Globus pallidus (tissue), 1 donor: ENCODE measurements at places on chromosomes 16 and 17.

DNA sequence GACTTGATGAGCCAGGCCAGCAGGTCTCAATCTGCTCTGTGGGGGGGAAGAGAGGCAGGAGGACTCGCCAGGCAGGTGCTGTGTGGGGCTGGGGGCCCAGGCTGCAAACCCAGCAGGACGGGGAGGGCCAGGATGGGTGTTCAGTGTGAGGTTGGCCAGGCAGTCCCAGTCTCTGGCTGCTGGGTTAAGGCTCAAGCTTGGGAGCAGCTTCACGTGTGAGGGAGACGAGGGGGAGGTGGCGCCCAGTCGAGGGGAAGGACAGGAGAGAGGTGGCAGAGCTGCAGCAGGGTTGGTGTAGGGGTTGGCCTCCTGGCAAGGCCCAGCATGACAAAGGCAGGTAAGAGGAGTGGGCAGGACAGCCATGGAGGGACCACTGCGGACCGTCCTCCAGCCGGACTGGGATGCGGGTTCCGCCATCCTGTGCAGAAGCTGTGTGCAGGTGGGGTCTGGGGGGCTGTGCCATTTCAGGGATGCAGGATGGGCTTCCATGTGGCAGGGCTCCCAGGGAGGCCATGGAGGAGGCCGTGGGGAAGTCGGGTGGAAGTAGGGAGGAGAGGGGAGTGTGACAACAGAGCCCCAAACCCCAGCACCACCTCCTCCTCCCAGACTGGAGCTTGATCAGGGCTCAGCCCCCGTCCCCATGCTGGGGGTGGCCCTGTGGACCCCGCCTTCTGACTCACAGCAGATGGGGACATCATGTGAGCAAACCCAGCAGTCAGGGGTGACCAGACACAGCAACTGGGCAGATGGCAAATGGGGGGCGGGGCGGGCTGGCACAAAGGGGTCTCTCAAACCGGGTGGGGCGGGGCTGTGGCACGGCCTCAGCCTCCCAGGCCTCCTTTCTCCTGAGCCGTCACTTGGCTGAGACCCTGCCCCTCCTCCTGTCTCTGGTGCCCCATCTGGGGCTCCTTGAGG, 2.8 kb downstream of the ADGRG1 start:
- peak; percentile 82 for DNase-seq

GRCh38 chr16:88472069-88472468, 19.0 kb downstream of the ZFPM1 start:
- no peak for DNase-seq

DNA sequence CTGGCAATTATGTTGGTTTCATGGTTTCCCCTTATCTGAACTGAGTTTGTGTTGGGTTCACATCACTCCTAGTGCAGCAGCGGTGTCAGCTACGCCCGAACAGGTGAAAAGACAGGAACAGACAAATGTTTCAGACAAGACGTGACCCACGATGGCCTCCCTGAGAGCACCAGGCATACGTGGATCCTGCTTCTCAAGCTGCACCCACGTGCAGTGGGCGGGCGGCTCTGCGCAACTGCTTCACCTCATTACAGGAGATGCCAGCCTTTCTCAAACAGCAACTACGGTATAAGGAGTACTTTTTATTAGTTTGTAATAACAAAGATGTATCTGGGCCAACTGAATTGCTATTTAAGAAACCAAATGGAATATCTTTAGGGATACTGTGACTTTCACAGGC, 32.8 kb upstream of the SLC38A8 start:
- DNase-seq, result no peak

GRCh38 chr17:75476271-75476671, 19.8 kb downstream of the TMEM94 start:
- DNase-seq, result peak; percentile 78

DNA sequence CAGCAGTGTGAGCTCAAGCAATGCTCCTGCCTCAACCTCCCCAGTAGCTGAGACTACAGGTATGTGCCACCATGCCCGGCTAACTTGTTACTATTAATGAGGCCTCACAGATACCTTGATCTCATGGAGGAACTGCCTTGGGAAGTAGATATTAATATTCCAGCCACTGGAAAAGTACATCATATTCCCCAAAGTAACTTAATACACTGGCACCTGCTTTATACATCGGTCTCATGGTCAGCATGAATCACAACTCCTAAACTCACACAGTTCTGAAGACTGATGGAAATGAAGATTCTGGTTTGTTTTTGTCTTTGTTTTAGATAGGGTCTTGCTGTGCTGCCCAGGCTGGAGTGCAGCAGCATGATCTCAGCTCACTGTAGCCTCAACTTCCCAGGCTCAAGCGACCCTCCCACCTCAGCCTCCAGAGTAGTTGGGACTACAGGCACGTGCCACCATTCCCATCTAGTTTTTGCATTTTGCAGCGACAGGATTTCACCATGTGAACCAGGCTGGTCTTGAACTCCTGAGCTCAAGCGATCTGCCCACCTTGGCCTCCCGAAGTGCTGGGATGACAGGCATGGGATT, 28.2 kb downstream of the ADCY9 start:
- no peak for DNase-seq

DNA sequence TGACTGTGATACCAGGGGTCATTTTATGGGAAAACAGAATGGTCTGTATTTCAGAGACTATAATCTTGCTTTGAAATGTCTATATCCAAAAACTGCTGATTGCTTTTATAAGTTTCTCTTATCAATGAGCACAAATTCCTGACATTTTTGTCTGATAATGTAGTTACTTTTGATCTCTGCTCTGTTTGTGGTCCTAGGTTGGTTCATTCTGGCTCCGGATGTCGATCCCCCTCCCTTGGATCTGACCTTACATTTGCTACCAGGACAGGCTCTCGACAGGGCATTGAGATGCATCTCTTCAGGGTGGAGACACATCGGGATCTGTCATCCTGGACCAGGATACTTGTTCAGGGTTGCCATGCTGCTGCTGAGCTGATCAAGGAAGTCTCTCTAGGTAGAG, 27.3 kb upstream of the VPS4A start:
- no peak for DNase-seq

DNA sequence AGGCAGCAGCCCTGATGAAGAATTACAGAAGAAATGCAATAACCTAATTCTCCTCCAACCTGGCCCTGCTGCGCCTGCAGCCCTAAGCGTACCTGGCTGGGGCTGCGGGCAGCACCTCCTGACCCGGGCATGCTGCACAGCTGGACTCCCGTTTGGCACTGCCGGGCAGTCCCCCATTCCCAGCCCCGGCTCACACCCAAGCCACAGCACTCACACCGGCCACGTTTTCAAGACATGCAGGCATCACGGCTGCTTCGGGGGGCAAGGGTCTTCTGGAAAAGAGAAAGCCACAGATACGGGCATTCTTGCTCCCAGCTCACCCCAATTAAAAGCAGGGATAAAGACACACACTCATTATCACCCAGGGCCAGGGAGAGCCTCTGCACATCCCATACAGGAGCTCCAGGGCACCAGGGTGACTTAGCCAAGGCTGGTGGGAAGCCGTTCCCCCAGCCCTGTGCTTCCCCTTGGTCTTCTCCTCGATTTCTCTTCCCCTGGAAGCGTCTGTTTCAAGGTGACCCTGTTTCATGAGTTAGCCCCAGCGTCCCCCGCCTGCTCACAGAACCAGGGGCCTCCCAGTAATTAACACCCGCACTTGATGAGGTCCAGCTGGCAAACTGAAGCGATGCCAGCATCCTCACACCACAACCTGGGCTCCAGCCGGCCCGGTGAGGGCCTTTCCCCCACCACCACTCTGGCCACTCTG, 216.7 kb downstream of the C16orf78 start:
- DNase-seq, result no peak

- DNase-seq, result no peak
Measured at GRCh38 chr16:74113545-74113944, 183.1 kb upstream of the PSMD7 start.

DNA sequence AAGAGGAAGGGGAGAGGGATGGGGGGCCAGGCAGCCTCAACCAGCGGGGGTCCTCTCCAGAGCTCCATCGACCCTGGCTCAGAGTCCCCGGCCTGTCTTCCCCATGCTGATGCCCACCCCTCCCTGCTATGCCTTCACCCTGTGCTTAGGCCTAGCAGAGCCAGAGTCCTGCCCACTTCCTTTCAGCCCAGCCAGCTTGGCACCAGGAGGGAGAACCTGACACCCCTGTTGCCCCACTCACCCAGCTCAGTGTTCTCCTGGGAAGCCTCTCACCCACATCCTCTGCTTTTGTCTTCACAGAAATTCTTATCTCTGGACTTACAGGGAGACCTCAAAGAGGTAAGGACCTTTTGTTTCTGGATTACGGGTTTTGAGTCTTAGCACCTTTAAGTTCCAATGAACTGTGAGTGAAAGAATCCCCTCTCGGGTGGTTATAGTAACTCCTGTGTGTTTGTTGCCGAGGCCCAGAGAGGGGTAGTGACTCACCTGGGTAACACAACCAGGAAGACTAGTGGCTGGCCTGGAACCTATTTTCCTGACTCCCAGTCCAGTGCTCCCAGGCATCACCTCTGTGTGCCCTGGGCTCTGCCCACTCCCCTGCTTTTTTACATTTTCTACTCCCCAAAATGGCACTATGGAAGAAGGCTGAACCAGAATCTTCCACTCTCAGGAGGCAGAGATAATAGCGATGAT, 53.3 kb downstream of the CES1 start:
- DNase-seq, result no peak

- DNase-seq, result peak; percentile 72
Measured at GRCh38 chr16:82263521-82264143, 93.6 kb upstream of the MPHOSPH6 start.
